Neural crest cell (in vitro differentiated cells): ENCODE measurements at places on chromosomes 2 and 18. TPM values are rescaled to one million over a fixed set of nuclear protein-coding genes. Genes with fewer than 3 reads are reported as not detected.

The TXNDC2 gene
- total RNA-seq, result not detected in 2 replicates

The TFCP2L1 gene
- total RNA-seq, result not detected in 2 replicates

The POMC gene
- 0.39 and 0.54 TPM in 2 replicates for total RNA-seq

The PRKCE gene
- total RNA-seq, result 15.6 and 15.9 TPM in 2 replicates

The GORASP2 gene
- 71.3 and 71.4 TPM in 2 replicates for total RNA-seq

The UGT1A7 gene
- not detected in 2 replicates for total RNA-seq

The SCYGR7 gene
- total RNA-seq, result not detected in 2 replicates

The SERPINB7 gene
- total RNA-seq, result not detected in 2 replicates

DNA sequence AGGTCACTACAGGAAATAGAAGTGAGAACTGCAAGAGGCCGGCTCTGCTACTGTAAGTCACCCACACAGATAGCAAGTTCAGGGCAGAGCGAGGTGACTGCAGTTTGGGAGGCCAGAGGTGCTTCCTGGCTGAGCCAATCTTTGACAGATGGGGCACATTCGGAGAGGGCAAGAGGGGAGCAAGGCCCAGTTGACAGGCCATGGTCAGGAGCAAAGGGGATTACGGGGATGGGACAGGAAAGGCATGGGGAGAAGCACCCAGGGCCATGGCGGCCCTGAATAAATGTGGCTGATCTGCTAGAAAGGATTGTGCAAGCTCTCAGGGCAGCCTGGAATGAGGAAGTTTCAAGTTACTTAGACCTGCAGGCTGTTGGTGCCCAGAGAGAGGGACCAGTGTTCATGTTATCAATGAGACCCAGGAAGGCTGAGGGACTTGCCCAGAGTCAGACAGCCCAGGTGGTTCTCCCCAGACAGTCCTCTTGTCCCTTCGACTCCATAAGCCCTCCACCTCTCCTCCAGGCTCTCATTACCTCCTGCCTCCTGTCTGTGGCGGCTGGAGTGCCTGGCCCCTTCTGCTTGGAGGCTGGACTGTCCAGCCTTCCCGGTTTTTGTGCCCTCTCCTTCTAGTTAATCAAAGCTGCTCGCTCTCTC is 123.3 kb downstream of the CTIF start:
- peaks cover 10% of the 10 kb centered on the region for H3K36me3 ChIP-seq
- no peak overlapping the region for H3K4me3 ChIP-seq
- H3K27ac ChIP-seq, result peak overlapping the region; percentile 8
- no peak for DNase-seq
- H3K27me3 ChIP-seq, result no peaks in the 10 kb centered on the region
- H3K4me1 ChIP-seq, result peaks cover 21% of the 10 kb centered on the region

DNA sequence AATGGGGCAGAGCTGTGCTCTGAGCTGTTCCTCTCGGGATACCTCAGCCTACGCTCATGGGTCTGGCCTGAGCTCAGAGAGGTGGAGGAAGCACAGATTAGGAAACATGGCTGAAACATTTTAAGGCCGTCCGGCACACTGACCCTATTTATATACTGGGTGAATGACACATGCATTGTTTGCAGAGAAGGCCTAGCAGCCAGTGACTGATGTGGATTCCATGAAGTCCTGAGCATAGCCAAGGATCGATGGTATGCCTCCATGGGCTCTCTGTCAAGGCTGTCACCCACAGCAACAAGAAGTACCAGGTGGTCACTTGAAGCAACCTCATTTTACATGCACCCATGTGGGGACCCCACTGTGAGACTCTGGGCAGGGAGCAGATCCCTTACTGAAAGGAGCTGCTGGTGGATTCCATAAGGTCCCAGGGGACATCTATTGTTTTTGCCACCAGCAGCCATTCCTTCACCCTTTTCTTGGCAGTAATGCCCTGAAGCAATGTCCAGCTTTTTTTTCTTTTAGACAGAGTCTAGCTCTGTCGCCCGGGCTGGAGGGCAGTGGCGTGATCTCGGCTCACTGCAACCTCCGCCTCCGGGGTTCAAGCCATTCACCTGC is 8.4 kb downstream of the PTMA start:
- H3K36me3 ChIP-seq, result peaks cover 25% of the 10 kb centered on the region
- H3K27ac ChIP-seq, result no peak overlapping the region

DNA sequence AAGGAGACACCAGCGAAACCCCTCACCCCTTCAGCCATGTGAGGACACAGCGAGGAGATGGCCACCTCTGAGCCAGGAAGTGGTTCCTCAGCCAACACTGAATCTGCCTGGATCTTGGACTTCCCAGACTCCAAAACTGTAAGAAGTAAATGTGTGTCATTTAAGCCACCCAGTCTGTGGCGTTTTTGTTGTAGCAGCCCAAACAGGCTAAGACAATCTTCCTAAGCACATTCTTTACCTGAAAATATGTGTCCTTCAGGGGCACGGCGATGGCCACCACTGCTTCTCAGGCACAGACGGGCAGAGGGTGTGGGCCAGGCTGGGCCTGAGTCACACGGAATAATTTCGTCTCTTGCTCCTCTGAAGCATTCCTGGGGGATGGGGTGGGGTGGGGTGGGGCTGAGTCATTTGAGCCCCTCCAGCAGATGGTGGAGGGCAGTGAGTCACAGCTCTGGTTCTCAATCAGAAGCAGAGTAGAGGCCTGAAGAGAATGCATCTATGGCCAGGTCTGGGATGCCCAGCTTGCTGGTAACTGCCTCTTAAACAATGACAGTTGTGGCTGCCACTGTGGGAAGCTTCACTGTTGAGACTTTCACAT is 142.4 kb downstream of the CAPN13 start:
- H3K4me1 ChIP-seq, result no peaks in the 10 kb centered on the region
- no peak overlapping the region for H3K4me3 ChIP-seq
- no peaks in the 10 kb centered on the region for H3K27me3 ChIP-seq
- H3K36me3 ChIP-seq, result peaks cover 4% of the 10 kb centered on the region
- H3K27ac ChIP-seq, result no peak overlapping the region

DNA sequence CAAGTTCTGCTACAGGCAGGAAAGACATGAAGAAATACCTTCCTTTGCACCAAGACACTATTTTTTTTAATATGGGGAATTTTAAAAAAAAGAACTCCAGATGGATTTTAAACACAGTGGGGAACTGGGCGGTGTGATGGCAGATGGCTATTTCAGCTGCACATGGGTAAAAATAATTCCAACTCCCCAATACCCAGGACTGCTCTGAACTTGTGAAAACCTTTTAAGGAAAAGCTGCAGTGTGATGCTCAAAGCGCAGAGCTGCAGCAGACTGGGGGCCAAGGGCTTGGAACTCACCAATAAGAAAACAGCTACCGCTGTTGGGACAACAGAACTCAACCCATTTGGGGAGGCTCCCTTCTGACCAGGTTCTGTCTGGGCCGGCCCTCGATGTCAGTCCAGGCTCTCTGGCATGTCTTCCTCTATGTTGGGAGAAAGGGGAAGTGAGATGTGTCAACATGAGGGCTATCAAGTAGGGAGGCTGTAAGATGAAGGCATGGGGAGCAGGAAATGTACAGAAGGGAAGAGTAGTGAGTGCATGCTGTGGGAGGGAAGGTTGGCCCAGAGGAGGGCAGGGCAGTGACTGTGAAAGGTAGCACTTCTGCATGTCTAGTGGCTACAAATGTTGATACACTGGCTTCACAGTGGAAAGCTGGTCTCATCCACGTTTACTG is 64.0 kb upstream of the SLC14A2 start:
- H3K4me1 ChIP-seq, result no peaks in the 10 kb centered on the region
- no peaks in the 10 kb centered on the region for H3K27me3 ChIP-seq

GRCh38 chr2:15846626-15847025 is 93.7 kb upstream of the MYCN start:
- H3K4me1 ChIP-seq, result peaks cover 31% of the 10 kb centered on the region
- DNase-seq, result no peak
- H3K27me3 ChIP-seq, result no peaks in the 10 kb centered on the region
- H3K27ac ChIP-seq, result no peak overlapping the region
- no peaks in the 10 kb centered on the region for H3K36me3 ChIP-seq

DNA sequence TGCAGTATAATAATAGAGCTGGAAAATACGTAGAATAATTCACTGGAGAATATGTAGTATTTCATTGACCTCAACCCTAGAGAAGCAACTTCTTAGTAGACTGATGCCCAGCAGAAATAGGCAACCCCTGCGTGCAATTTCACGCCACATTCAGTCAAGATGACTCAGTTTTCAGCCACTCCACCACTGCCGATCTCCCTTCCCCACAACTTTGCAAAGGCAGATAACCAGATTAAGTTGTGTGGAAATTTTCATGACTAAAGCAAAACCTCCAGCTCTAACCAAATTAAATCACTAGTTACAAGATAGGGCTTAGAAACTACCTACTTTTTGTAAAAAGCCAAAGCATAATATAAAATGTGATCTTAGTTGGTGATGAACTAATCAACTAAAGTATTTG is 63.3 kb upstream of the STK17B start:
- H3K27ac ChIP-seq, result no peak overlapping the region
- no peak overlapping the region for H3K4me3 ChIP-seq
- peaks cover 12% of the 10 kb centered on the region for H3K36me3 ChIP-seq
- no peaks in the 10 kb centered on the region for H3K4me1 ChIP-seq

- peaks cover 10% of the 10 kb centered on the region for H3K4me1 ChIP-seq
- no peak overlapping the region for H3K27ac ChIP-seq
- no peaks in the 10 kb centered on the region for H3K27me3 ChIP-seq
- no peaks in the 10 kb centered on the region for H3K36me3 ChIP-seq
- no peak for DNase-seq
- no peak overlapping the region for H3K4me3 ChIP-seq
These were observed 62.4 kb upstream of the OTOF start for GRCh38 chr2:26540306-26540705.

DNA sequence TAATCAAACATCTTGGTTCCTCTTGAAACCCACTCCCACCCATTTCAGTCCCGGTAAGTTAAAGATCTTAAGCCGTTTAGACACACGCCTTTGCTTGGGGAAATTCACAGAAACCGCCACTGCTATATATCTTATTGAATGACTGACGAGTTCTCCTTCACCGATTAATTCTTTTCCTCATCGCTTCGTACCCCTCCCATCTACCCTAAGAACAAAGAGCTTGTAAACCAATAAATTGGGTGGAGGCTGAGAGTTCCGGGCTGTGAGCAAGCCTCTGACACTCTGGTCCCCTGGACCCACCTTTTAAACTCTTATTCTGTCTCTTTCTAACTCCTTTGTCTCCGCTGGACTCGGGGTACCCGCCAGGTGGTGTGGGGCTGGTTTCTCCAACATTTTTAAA is 30.6 kb downstream of the TMEM131 start:
- H3K27me3 ChIP-seq, result no peaks in the 10 kb centered on the region
- H3K4me1 ChIP-seq, result peaks cover 16% of the 10 kb centered on the region
- H3K4me3 ChIP-seq, result no peak overlapping the region

DNA sequence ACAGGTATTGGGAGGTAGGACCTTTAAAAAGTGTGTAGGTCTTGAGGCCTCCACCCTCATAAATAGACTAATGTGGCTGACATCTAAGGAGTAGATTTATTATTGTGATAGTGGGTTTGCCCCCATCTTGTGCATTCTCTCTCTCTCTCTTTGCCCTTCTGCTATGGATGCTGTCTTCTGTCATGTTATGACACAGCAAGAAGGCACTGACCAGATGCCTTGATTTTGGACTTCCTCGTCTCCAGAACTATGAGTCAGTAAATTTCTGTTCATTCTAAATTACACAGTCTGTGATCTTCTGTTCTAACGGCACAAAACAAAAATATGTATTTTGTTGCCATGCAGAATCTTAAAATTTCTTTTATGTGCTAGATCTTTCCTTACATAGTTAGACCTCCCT is 66.9 kb downstream of the ATAD2B start:
- DNase-seq, result no peak
- no peak overlapping the region for H3K27ac ChIP-seq
- no peak overlapping the region for H3K4me3 ChIP-seq

DNA sequence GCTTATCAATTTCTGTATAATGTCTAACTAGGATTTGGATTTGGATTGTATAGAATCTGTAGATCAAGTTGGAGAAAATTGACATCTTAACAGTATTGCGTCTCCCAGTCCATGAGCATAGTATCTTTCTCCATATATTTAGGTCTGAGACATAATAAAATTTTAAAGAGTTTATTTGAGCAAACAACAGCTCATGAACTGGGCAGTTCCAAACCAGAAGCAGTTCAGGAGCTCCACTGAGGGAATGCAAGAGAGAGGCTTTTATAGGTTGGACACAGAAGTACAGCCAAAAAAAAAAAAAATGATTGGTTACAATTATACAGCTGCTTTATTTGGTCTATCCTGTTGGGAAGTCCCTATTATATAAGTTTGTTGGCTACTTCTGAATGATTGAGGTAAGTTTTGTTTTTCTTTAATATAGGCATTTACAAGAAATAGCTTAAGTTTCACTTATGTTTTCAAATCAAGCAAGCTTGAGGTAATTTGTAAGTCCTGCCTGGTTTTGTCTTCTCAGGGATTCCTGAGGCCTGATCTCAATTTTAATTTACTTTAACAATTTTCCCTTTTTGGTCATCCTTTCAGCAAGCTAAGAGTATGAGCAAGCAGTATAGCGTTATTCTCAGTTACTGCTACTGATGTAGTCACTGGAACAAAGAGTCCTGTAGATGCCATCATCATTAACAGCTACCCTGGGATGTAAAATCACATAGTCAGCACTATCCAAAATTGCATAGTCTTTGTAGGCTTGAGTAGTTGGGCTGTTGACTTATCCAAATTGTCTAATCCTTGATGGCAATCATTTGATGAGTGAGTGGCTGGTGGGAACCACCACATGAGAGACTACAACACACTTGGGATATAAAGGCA is 27.5 kb upstream of the RUFY4 start:
- no peaks in the 10 kb centered on the region for H3K4me1 ChIP-seq
- no peak overlapping the region for H3K27ac ChIP-seq
- peaks cover 50% of the 10 kb centered on the region for H3K27me3 ChIP-seq
- DNase-seq, result no peak
- no peaks in the 10 kb centered on the region for H3K36me3 ChIP-seq
- H3K4me3 ChIP-seq, result no peak overlapping the region

GRCh38 chr2:239552213-239552926 is 151.6 kb upstream of the HDAC4 start:
- DNase-seq, result no peak
- no peak overlapping the region for H3K27ac ChIP-seq
- H3K4me3 ChIP-seq, result no peak overlapping the region
- no peaks in the 10 kb centered on the region for H3K4me1 ChIP-seq

DNA sequence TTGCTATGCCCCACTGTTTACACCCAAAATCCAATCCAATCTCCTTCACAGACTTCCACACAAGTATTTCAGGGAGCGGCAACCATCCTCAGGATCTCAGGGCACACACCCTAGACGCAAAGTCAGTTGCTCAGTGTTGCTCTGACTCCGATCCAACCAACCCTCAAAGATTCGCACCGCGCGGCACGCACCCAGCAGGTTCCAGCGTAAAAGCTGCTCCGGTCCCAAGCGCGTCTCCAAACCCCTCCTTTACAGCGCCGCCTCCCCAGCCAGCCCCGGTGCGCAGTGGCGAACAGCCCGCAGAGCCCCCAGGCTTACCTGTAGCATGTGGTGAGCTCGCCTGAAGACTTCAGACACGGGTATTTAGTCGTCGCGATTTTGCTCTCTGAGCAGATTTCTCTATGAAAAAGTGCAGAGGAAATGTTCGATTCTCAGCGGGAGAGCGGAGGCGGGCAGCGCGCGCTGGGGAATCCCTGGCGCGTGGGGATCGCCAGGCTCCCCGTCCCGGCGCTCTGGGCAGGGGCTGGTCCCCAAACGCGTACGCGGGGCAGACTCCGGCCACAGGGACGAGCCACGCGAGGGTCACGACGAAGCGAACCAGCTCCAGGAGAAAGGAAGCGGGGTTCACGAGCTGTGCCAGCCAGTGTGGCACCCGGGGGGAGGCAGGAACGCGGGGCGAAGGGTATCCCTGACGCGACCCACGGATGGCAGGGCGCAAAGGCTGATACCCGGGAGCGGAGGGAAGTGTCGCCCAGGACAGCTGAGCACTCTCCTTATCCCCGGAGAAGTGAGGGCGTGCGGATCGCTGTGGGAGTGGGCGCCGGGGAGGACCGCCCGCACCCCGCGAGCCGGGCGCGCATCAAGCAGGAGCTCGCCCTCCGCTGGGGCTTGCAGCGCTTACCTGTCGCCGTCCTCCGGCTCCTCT is 650 bp downstream of the CCBE1 start:
- peaks cover 15% of the 10 kb centered on the region for H3K4me1 ChIP-seq
- no peak overlapping the region for H3K27ac ChIP-seq
- H3K27me3 ChIP-seq, result peaks cover 95% of the 10 kb centered on the region
- peak overlapping the region; percentile 4 for H3K4me3 ChIP-seq
- H3K36me3 ChIP-seq, result no peaks in the 10 kb centered on the region
